ENCODE measurements at places on chromosomes 5 and 9.

DNA sequence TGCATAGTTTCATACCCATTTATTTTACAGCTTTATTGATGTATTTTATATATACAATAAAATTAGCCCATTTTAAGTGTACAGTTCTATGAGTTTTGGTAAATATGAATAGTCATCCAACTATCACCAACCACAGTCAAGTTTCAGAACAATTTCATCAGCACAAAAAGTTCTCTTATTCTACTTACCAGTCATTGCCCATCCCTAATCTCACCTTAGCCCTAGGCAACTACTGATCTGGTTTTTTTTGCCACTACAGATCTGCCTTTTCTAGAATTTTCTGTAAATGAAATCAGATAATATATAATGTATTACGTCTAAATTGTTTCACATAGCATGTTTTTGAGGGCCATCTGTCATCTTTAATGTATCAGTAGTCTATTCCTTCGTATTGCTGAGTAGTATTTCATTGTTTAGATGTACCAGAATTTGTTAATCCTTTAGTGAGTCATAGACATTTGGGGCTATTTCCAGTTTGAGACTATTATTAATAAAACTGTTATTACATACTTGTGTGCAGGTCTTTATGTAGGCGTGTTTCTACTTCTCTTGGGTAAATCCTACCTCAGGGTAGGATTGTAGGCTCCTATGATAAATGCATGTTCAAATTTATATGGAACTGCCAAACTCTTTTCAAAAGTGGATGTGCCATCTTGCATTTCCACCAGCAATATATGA is 198.5 kb upstream of the ADAMTSL1 start:
- no peak for DNase-seq

DNA sequence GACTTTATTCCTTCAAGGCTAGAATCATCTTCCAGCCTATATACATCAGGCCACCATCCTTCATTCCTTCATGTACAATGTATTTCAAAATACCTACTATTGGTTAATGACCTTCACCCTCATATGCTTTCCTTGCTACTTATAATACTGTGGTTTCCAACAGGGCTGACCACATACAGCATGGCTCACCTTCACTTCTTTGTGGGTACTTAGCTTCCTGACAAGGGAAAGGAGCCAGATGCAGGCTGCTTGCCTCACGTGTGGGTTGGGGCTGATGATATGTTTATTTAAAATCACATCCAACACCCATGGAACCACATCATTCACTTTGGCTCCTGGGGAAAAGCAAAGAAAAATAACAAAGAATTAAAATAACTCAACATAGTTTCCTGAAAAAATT is 63.9 kb upstream of the OR2K2 start:
- DNase-seq: no peak

DNA sequence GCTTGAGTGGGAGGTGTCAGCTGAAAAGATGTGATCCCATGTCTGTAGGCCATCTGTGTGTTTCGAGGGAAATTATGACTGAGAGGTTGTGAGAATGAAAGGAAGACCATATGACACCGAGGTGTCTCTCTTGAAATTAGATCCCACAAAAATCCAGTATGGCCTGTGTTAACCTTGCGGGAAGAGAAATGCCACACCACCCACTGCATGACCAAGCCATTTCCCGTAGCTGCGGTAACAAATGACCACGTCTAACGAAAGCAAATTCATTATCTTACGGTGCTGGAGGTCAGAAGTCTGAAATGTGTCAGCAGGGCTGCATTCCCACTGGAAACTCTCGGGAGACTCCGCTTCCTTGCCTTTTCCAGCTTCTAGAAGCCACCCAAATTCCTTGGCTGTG is 11.6 kb downstream of the C9orf57 start:
- no peak for DNase-seq

- no peak for DNase-seq
Observed at GRCh38 chr9:78424299-78424698, 127.4 kb downstream of the PSAT1 start.

GRCh38 chr5:72167804-72168203 is 60.5 kb downstream of the MAP1B start:
- no peak for DNase-seq

GRCh38 chr5:147586832-147587231 is 77.0 kb upstream of the DPYSL3 start:
- DNase-seq: no peak

DNA sequence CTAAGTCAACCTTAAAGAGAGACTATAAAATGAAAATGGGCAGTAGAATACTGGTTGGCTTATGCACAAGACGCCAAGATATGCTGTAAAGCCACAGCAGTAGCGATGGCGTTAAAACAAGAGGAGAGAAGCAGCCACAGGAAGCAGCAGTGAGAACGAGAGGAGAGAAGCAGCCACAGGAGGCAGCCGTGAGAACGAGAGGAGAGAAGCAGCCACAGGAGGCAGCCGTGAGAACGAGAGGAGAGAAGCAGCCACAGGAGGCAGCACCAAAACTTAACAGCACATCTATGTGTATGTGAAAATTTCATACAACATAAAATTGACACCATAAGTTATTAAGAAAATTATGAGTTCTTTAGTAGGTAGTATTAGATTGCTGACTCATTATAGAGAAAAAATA is 2318.6 kb upstream of the ACO1 start:
- DNase-seq: no peak

- DNase-seq: no peak
Observed at GRCh38 chr5:115892021-115892420, 50.3 kb downstream of the AP3S1 start.

DNA sequence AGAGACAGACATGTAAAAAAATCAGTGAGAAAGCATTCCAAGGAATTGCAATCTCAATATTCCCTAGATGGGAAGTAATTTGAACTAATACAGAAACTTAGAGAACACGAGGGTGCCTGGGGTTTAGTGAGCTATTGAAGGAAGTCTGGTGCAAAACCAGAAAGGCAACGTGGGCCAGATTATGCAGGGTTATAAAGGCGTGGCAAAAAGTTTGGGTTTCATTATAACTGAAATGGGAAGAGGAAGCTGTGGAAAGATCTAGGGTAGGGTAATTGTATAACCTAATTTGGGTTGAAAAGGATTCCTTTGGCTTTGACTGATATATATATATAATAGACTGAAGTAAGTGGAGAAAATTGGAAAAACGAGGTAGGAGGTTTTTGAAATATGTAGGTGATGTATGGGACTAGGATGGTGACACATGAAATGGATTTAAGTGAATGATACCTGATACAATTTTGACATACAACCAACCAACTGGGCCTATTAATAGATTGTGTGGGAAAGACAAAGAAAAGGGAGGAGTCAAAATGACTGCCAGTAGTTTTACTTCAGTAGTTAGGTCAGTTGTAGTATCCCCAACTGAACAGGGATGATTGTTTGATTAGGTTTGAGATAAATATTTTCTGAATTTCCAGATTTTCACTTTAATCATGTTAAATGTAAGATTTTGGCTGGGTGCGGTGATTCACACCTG is 65.3 kb downstream of the FAM174A start:
- DNase-seq: no peak

DNA sequence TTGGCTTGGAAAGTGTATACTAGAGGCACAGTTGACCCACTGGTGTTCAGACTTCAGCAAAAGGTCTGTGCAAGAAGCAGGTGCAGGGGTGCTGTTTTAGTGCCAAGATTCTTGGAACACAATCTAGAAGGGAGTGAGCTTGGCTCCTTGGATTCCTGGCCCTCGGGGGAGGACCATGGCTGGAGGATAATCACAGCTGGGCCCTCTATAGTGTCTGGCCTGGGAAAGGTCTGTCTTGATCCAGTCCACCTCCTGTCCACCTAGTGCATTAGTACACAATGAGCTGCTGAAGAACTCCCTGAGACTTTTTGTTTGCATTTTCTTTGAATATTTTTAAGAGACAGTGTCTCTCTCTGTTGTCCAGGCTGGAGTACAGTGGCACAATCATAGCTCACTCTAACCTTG is 50.4 kb upstream of the PLPP1 start:
- no peak for DNase-seq

- no peak for DNase-seq
Observed at GRCh38 chr9:134492281-134492691, 149.3 kb upstream of the COL5A1 start.

GRCh38 chr5:92956886-92957285 is 624.1 kb downstream of the NR2F1-AS1 start:
- no peak for DNase-seq
